ENCODE measurements at places on chromosomes 16 and 17.

DNA sequence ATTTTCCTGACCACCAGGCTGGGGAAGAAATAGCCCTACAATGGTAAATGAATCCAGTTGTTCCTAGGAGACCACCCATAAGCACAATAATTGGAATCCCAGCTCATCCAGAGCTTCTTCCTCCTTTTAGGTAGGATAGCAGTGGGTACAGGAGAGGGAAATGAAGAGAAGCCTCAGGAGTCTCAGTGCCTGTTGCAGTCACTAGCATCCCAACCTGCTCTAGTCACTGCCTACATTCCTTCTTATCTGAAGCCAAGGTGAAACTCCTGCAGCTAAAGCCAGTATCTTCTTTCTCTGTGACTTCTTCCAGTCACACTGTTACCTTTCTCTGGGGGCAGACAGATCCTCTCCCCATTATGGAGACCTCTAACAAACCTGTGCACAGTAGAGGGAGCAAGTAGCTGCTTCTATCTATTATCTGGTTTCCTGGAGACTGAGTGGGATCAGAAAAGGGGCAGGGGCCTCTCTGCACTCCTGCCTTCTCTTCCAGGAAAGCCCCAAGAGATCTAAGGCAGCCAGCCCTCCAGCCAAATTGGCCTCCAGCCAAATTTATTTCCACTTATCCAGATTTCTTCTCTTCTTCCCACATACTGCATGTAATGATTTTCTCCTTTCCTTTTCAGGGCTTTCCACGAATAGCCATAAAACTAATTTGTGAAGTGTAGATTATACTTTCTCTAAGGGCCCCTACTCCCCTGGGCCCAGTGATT is 85.5 kb downstream of the SSH2 start:
- no peak for DNase-seq

DNA sequence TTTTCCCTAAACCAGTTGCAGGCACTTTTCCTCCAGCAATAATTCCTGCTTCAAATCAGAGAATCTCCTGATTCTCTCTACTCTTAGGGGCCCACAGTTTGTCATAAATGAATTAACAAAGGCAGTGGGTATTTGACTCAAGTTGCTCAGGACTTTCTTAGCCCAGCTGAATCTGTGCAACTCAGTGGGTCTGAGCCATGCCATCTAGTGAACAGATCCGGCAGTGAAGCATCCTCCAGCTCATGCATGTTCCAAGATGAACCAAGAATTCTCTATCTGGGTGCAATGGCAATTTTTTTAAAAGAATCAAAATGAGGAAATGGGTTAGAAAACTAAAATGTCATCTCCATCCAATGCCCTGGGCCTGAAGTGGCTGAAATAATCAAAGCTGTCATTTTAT is 575.2 kb upstream of the CDH11 start:
- DNase-seq = no peak

- DNase-seq = peak; percentile 20
Observed at GRCh38 chr16:70331588-70332358, 14.9 kb upstream of the DDX19A start.

- DNase-seq = peak; percentile 41
Observed at GRCh38 chr17:42276609-42277341, 584 bp upstream of the STAT5B start.

GRCh38 chr17:49240619-49241018 is 10.0 kb upstream of the PHOSPHO1 start:
- DNase-seq = no peak

DNA sequence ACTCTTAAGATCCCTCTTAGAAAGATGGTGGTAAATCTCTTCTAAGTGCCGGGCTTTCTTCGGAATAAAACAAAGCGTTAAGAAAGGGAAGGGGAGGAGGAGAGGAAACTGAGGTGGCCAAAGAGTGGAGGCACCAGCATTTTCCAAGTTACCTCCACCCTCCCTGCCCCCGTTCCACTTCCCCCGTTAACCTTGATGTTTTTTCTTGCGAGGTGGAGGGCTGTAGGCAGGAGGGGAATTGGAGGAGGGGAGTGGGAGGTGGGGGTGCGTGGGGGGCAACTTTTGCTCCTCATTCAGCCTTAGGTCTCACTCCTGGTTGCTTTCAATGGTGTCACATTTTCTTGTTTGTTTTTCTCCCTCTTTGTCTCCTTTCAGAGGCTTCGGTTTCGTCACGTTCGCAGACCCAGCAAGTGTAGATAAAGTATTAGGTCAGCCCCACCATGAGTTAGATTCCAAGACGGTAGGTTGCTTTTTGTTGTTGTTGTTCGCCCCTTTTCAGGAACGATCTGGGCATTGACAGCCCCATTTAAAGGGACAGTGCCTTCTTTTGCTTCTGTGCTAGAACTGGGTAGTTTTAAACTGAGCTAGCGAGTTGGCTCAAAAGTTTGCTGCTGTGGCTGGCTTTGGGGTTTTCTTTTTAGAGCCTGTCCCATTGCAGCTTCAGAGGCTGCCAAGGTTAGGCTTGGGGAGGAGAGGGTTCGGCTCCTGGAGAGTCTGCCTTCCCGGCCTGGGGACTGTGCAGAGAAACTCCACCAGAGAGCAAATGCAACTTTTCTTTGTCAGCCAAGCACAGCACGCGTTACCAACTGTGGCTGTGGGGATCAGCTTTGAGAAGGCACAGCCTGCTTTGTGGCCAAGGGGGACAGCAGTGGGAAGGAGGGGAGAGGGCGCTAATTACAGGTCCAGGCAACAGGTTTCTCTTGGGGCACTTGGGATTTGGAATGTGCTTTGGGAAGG is 1.9 kb downstream of the MSI2 start:
- no peak for DNase-seq

DNA sequence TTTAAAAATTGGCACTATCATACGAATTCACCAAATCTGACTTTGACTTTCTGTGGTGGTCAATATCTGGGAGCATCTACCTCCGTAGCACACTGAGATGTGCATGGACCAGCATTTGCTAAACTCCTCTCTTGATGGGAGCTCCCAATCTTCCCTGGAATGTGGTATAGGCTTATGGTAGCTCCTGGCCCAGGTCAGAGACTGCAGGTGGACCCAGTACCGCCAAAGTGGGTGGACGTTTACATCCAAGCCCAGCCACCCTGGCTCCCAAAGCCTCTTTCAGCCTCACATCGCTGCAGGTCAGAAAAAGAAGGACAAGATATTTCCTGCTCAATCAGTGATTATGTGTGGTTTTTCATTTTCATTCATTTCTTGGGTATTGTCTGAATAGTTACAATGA is 43.1 kb upstream of the NKD1 start:
- DNase-seq = peak; percentile 4

DNA sequence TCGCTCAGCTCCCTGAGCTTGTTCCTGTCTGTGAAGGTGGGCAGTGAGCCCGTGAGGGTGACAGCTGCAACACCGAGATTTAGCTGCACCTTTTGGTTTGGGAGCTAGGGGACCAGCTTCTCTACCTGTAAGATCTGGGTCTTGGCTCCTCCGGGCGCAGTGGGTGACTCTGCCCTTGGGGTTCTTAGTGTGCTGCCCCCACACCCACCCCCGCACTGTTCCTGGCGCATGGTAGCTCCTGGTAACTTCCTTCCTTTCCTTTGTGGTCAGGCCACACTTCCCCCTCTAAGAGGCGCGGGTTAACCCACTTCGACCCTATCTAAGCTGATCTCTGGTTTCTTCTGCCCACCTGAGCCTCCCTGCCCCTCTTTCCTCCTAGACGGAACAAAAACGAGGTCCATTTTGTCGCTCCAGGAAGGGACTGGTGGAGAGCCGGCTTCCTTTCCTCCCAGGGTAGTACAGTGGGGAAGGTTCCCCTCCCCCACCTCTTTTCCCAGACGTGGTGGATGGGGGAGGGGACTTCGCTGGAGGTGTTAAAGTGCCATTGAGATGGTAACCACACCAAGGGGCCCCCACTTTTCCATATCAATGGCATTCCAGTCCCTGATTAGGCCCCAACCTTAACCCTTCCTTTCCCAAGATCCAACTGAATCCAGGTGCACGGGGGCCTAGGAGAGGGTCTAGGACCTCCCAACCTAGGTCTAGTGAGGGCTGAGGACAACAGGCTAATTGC is 4.6 kb upstream of the CLDN9 start:
- no peak for DNase-seq

GRCh38 chr16:2531371-2531695 is at the start of gene CEMP1:
CEMP1 (minus strand) TSS chr16:2531408; CDS start chr16:2531073, 335 bp downstream.
- DNase-seq = no peak

- DNase-seq = no peak
Observed at GRCh38 chr17:28551421-28552175, 826 bp downstream of the UNC119 start.

GRCh38 chr17:81392909-81393654 is 2.2 kb upstream of the BAHCC1 start:
- no peak for DNase-seq

- DNase-seq = no peak
Observed at GRCh38 chr17:59863616-59864015, 29.1 kb downstream of the TUBD1 start.

- DNase-seq = no peak
Observed at GRCh38 chr16:66175636-66176035, 190.9 kb upstream of the CDH5 start.

- no peak for DNase-seq
Observed at GRCh38 chr16:27275394-27275793, 6.8 kb upstream of the NSMCE1 start.

DNA sequence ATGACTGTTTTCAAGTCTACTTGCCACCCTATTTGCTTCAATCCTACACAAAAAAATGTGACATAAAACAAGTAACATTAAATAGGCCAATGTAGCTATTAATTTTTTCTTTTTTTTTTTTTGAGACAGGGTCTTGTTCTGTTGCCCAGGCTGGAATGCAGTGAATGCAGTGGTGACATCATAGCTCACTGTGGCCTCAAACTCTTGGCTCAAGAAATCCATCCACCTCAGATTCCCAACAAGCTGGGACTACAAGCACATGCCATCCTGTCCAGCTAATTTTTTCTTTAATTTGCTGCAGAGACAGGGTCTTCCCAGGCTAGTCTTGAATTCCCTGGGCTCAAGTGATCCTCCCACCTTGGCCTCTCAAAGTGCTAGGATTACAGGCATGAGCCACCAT is 29.4 kb downstream of the ANKFY1 start:
- no peak for DNase-seq

DNA sequence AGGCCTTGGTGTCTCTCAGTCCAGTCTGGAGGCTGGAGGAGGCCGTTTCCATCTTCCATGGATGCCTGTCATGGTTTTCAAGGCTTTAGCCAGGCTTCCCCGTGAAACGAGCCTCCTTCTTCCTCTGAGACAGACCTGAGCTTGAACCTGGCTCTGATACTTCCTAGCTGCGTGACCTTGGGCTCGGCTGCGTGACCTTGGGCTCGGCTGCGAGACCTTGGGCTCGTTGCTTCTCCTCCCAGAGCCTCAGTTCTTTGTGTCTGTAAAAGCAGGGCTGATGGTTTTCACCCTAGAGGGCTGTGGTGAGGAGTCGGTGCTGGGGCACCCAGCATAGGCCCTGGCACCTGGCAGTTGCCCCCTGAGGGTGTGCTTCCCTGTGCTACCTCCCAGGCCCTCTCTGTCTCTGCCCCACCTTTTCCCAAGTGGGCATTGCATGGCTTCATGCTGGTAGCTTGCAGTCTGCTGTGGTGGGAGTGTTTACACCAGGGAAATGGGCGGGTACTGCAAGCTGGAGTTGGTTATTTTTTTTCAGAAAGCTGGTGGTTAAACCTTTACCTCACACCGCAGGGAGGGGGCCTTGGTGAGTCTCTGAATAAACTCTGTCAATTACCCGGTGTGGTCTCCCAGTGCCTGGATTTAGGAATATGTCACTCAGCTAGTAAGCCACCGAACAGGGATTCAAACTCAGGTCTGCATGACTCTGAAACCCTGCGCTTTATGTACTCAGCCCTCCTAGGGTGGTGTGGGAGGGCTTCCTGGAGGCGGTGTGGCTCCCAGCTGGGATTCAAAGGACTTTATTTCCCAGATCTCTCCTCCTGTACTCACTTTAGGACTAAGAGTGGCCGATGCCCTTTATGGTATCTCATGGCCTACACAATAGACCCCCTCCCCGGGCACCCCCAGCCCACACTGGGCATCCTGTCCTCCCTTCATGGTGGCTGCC is 129.0 kb upstream of the CIBAR2 start:
- no peak for DNase-seq

DNA sequence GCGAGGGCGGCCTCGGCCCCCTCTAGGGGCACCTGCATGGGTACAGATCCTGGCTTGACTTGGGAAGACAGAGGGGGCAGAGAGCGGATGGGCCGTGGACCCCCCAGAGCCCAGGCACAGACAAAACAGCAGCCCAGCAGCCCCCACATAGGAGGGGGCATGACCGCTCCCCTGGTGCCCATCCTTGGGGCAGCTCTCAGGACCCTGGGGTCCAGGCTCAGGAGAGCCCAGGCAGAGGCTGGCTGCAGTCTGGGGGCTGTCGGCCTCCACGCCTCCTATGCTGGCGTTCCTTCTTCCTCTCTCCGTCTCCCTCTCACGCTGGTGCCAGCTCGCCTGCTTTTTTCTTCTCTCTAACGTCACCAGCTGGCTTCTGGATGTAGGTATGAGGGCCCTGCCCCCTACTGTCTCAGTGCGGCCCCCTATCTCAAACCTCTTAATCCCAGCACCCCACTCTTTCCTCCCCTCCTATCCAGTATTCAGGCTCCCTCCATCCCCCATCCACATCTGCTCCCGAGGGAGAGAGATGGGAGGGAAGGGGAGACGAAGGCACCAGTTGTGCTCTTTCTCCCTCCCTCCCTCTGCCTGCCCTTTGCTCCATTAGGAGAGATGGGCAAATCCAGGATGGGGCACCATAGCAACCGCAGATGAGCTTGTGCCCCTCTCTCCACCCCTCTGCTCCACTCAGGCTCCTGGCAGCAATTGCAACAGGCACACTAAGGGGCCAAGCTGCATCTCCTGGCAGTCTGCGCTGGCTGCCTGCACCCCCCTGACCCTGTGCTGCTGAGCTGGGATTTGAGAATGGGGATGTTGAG is at the start of gene GPR179:
GPR179 (minus strand) TSS at position 349 of the 812 bp plus-strand sequence; CDS start at position 182, 167 bp downstream.
- DNase-seq = no peak

GRCh38 chr17:4241535-4241934 is 22.2 kb downstream of the ANKFY1 start:
- DNase-seq = no peak

GRCh38 chr17:16472539-16472938 is 19.5 kb downstream of the LRRC75A start:
- no peak for DNase-seq
